Tibial nerve (tissue), 4 donors: ENCODE measurements at places on chromosomes 4 and X. TPM values are rescaled to one million over a fixed set of nuclear protein-coding genes. Genes with fewer than 3 reads are reported as not detected.

Gene FAM156B
- total RNA-seq = 50.7 TPM

Gene MAGED4B
- total RNA-seq = 10.9 TPM

Gene CXCL13
- 0.90 TPM for total RNA-seq

DNA sequence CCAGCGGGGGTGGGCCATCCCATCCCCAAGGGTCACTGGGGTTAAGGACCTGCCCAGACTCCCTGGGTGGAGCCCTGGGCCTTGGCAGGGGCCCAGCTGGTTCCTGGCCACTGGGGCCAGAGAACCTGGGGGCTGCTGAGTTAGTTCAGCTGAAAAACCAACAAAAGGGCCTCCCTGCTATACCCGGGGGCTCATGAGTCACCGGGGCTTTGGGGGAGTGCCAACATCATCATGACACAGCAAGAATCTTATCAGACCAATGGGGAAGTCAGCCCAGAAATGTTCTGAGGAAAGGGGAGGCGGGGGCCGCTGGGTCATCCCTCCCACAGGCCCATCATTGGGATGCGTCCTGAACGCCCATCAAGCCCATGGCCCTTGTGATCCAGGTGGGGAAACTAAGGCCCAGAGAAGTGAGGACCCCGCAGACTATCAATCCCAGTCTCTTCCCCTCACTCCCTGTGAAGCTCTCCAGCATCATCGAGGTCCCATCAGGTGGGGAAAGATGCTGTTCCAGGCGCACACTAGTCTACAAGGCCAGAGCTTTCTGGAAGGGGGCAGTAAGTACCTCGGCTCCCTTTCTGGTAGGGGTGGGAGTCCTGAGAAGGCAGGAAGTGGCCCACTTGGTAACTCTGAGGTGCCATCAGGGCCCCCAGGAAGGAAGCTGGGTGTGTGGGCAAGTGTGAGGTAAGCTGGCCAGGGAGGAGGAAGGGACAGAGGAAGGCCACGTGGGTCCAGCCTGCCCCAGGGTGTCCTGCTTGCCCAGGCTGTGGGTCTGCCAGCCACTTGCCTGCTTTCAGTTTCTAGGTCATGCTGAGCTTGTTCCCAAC, 4.5 kb downstream of the G6PD start:
- H3K36me3 ChIP-seq = no peaks in the 10 kb centered on the region
- H3K4me3 ChIP-seq = peak overlapping the region; percentile 12
- H3K27ac ChIP-seq = peak overlapping the region; percentile 88
- DNase-seq = peak; percentile 70
- H3K27me3 ChIP-seq = no peaks in the 10 kb centered on the region

GRCh38 chrX:81255876-81256275, 54.0 kb downstream of the SH3BGRL start:
- DNase-seq = no peak
- H3K4me1 ChIP-seq = peaks cover 13% of the 10 kb centered on the region
- H3K27me3 ChIP-seq = no peaks in the 10 kb centered on the region
- H3K36me3 ChIP-seq = no peaks in the 10 kb centered on the region
- H3K4me3 ChIP-seq = no peak overlapping the region

DNA sequence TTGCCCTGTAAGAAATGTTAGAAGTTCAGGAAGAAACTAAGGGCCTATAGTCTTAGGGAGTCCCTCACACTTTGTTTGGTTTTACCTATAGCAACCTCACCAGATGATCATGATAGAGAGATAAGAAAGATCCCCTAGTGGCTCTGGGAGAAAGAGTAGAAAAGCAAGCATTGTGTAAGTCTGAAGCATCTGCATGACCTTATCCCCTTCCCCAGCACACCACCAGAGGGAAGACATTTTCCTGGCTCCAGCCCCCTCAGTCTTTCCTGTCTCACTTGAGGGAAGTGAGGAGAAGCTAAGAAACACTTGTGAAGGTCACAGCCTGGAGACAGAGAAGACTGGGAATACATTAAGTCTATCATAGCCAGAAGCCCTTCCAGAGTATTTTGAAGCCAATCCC, 154.0 kb downstream of the EVC2 start:
- no peak for DNase-seq
- H3K4me1 ChIP-seq = no peaks in the 10 kb centered on the region
- H3K27ac ChIP-seq = no peak overlapping the region
- H3K4me3 ChIP-seq = no peak overlapping the region
